T-cell (primary cell): ENCODE measurements at places on chromosomes 2 and 18. TPM values are rescaled to one million over a fixed set of nuclear protein-coding genes. Genes with fewer than 3 reads are reported as not detected.
A peak's percentile ranks its signal among the peaks of the same experiment; 100 is the strongest.

The EVX2 gene
- not detected for total RNA-seq

- DNase-seq = no peak
Observed at GRCh38 chr2:137348301-137348700, 583.0 kb downstream of the THSD7B start.

GRCh38 chr2:5394223-5394622 is 298.0 kb upstream of the SOX11 start:
- no peak for DNase-seq

DNA sequence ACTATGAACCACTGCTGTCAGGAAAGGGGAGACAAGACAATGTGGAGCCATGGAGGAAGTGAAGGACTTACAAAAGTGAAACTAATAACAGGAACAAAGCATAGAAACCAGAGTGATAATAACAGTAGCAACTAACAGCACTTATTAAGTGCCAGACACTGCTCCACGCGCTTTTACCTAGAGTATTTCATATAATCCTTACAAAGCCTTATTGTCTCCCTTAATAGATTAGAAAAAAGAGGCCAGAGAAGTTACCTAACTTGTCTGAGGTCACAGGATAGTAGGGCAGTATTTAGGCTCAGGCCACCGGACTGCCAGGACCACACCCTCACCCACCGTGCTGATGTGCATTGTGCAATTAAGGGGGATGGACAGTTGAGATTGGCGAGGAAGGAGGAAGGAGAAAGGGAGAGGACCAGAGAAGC is 98.6 kb upstream of the NFU1 start:
- DNase-seq = no peak

DNA sequence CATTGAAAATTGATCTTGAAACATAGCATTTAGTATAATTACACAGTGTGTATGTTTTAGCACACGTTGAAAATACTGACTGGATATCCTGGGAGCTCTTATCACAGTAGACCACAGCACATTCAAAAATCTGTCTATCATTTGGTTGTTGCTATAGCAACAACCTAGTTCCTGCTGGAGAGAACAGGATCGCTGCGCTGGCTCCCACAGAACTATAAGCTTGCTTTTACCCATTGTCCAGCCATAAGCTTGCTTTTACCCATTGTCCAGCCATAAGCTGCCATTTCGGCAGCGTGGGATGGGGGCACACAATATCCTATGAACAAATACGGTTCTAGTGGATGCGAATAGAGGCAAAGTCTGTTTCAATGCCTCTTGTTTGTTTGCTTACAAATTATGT is 70.4 kb upstream of the ST6GAL2 start:
- DNase-seq = no peak

DNA sequence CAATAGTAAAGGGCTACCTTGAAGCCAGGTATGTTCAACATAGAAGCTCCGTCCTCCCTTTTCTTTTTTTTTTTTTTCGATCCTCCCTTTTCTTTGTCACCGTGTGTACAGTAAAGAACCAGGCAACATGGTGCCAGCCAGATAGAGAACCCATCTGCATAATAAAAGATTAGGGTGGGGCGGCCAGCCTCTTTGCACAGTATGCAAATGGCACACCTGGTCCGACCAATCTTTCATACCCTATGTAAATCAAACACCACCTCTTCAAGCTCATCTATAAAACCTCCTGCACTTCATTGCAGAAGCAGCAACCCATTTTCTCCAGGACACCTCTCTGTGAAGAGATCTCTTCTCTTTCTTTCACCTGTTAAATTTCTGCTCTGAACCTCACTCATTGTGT is 7.3 kb upstream of the WDR33 start:
- no peak for DNase-seq

DNA sequence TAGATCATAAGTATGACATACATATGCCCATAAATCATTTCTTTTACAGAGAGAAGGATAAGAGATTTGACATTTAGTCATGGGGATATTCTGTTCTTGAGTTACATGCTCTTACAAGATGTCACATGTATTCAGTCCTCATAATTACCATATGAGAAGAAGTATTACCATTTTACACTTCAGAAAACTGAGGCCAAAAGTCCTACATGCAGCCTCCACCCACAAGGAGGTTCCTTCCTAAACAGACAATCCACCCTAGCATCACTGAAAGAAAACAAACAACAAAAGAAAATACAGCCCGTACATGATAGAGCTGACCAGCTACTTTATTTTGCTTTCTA is 335.1 kb downstream of the SETBP1 start:
- no peak for DNase-seq

The TRIM54 gene
- not detected for total RNA-seq

GRCh38 chr18:26723981-26724380 is 141.5 kb downstream of the AQP4 start:
- no peak for DNase-seq

The LDLRAD4 gene
- total RNA-seq = 72.4 TPM

DNA sequence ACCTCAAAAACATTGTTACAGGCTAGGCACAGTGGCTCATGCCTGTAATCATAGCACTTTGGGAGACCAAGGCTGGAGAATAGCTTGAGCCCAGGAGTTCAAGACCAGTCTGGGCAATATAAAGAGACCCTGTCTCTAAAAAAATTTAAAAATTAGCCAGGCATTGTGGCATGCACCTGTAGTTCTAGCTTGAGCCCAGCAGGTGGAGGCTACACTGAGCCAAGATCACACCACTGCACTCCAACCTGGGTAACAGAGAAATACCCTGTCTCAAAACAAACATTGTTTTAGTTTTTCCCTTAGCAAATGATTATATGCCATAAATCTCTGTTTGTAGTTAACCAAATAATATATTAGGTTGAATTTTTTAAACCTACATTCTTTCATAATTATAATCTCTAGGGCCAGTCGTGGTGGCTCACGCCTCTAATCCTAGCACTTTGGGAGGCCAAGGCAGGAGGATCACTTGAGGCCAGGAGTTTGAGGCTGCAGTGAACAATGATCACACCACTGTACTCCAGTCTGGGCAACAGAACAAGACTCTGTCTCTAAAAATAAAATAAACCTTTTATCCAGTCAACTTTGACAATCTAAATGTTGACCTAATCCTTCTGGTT is 13.3 kb upstream of the CYP20A1 start:
- peak; percentile 33 for DNase-seq

The C2orf66 gene
- total RNA-seq = not detected

- DNase-seq = no peak
Observed at GRCh38 chr18:79634593-79635426, 44.8 kb upstream of the CTDP1 start.

DNA sequence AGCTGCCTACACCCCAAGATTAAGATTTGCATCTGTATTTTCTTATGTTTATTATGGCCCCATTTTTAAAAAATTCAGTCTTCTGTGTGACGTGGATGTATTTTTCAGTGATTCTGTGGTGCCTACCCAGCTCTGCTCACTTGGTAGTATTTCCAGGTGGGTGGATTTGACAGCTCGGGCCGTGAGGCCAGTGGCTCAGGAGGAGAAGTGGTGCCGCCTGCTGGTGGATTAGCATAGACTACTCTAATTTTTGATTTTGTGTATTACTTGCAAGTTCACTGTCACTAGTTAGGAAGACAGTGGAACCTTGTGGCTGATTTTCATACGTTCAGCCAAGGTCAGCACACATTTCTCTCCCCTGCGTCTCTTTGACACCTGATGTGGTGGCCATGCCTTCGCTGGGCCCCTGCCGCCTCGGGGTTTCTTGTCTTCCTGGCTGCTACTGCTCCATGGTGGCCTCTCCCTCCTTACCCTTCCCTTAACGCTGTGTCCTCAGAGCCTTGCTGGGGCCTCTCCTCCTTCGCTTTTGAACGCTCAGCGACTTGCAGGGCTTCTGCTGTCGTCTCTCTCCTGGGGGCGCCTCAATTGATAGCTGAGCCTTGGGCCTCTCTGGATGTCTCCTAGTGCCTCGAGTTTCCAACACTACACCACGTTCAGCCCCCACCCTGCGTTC is 89.4 kb downstream of the DGKD start:
- peak; percentile 81 for DNase-seq
